CD8-positive, alpha-beta memory T cell (primary cell): ENCODE measurements at places on chromosomes 4 and X.

GRCh38 chr4:151667048-151667447 lies 93.8 kb downstream of the GATB start:
- DNase-seq: no peak

- DNase-seq: no peak
Observed at GRCh38 chr4:72387959-72388358, 181.1 kb downstream of the ADAMTS3 start.

DNA sequence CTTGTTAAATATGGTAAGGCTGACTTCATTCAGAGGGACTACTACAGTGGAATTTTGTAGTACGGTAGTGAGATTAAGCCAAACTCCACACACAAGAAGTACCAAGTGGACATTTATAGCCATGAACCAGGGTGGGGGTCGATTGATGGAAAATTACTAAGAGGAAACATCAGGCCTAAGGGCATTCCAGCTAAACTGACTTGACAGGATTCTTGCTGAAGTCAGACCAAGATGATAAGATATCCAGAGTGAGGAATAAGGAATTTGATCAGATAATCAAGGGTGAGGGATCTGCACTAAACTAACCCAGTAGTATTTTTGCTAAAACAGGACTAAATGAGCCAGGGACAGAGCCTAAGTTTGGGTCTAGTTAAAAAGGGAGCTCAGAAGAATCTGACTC lies 597.5 kb downstream of the RPA4 start:
- no peak for DNase-seq

- DNase-seq: no peak
Observed at GRCh38 chr4:183240581-183241321, 79.3 kb downstream of the CLDN22 start.

GRCh38 chrX:69815063-69815462 lies 199.2 kb downstream of the EDA start:
- DNase-seq: no peak

- DNase-seq: no peak
Observed at GRCh38 chrX:134444681-134445080, 15.3 kb upstream of the HPRT1 start.

DNA sequence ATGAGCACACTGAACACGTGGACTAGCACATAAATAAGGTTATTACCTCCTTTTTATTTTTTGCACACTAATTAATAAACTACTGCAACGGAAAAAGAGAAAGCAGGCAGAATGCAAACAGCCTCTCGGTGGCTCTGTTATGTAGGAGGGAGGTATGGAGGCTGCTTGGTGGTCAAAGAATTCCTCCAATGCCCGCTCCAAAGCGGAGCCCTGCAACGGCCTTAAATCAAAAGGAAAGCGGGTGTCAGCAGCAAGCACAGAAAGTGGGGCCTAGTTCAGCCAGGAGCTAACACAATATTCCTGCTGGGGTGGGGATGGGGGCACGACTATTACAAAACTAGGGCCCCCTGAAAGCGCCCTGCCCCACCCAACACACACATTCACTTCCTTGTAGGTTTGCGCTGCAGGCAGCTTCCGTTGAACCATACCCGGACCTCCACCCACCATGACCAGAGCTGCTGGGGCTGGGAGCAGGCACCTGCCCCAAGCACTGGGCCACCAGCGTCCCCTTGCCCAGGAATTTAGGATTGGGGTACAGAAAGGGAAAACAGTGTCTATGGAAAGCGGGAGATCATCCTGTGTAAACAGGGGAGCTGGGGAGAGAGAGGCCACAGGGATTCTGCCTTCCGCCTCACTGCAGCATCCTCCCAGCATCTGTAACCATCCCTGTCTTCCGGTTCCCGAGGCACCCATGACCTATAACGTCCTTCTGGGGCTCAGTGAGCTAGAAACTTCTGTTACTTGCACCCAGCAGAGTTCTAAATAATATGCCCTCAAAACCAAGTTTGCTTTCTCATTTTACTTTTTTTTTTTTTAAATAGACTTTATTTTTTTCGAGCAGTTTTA lies 57.1 kb upstream of the DDX3X start:
- DNase-seq: no peak

DNA sequence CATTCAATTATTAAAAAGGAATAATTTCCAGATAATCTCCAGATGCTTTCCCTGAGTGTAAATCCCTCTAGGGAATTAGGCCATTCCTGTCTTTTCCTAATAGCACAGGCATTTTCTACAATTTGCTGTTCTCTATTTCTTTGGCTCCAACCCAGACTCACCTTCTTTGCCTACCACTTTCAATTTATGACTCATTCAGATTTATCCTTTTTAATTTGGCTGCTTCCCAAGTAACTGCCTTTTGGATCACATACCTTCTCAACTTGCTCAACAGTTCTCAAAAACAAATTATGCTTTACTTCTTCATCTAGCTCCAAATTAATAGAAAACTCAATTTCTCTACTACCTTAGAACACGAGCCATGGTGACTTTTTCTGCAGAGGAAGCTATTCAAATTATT lies 1166.3 kb upstream of the PCDH7 start:
- DNase-seq: no peak

DNA sequence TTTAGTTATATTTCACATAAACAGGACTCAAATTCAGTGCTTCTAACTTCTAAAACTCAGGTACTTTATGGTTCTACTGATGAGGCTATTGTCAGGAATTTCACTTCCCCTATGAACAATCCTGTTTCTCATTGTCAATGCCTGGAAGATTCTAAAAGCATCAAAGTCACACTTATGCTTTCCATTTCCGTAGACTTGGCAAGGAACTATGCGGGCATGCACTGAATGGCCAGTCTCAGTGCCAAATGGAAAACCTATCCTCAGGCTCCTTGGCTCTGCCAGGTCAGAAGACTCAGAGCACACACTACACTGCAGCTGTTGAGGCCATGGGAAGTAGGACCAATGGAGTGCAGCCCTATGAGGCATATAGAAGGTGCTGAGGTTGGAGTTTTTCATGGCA lies 97.0 kb upstream of the PTPN13 start:
- DNase-seq: no peak
